ENCODE measurements at places on chromosomes 12 and 14. TPM values are rescaled to one million over a fixed set of nuclear protein-coding genes. Genes with fewer than 3 reads are reported as not detected.

The WNT1 gene
- total RNA-seq, result not detected

The AMDHD1 gene
- total RNA-seq, result 1.0 TPM

The RIPK3 gene
- total RNA-seq, result 3.7 TPM

The ANO4 gene
- 3.6 TPM for total RNA-seq

The TSHR gene
- not detected for total RNA-seq

The CBLN3 gene
- 0.36 TPM for total RNA-seq

The ACOT6 gene
- not detected for total RNA-seq

The SDR9C7 gene
- total RNA-seq, result not detected

The SERPINA1 gene
- 0.73 TPM for total RNA-seq

The SLC8A3 gene
- total RNA-seq, result not detected

The DYNLL1 gene
- 343 TPM for total RNA-seq

The ALDH2 gene
- total RNA-seq, result 4.0 TPM

The SDR39U1 gene
- 10.8 TPM for total RNA-seq

The LIN7A gene
- total RNA-seq, result not detected
